ENCODE measurements at places on chromosomes 3 and 15.

GRCh38 chr3:62644493-62644892 lies 230.7 kb downstream of the CADPS start:
- no peak for DNase-seq

GRCh38 chr15:42371096-42371495 lies 11.8 kb downstream of the CAPN3 start:
- DNase-seq, result peak; percentile 72

- no peak for DNase-seq
Measured at GRCh38 chr15:56598991-56599390, 134.1 kb upstream of the MNS1 start.

GRCh38 chr3:120563356-120564022 lies 32.6 kb upstream of the NDUFB4 start:
- no peak for DNase-seq

DNA sequence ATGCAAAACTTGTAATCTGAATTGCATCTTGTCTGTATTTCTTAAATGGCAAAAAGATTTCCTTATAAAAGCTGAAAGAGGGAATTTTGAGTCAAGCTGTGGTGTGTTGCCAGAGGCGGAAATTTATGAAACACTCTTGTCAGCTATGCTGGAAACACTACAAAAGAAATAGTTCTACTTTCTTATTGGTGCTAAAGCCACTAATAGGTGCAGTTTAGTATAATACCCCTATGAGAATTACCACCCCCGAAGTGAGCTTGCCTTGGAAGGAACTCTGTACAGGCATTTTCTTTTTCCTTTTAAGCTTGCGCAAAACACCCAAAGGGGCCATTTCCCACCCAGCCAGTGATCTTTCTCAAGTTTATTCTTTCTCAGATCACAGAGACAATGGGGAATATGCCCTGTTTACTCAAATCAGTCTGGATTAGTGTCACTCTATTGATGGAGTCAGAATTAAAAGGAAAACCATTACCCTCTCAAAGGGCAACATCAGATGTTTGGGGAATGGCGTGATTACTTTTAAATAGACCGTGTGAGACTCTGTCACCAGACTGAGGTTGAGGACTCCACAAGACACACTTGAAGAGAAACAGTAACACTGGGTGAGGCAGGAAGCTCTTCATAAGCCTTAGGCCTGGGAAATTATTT lies 166.0 kb downstream of the TP63 start:
- DNase-seq, result no peak

- DNase-seq, result no peak
Measured at GRCh38 chr3:32186097-32186496, 52.4 kb upstream of the CMTM8 start.

DNA sequence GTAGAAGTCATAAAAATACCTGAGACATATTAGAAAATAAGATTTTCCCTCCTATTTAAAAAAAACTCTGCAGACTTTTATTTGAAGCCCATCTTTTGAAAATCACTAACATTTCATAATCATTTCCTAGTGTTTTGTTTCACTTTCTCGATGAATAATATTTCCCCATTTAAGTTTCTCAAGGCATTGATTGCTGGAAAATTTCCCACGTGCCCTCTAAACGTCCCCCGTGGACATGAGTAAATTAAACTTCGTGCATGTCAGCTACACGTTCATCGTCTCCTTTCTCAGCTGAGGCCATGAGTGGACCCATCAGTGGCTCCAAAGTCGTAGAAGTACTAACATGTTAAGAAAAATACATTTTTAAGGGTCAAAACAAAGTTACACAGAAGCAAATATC lies 2.0 kb upstream of the TM2D3 start:
- DNase-seq, result no peak
